PC-9 (cell line): ENCODE measurements at places on chromosomes 5 and 9.

- DNase-seq, result peak; percentile 25
These were observed 203.4 kb downstream of the MCTP1 start for GRCh38 chr5:95081500-95081960.

DNA sequence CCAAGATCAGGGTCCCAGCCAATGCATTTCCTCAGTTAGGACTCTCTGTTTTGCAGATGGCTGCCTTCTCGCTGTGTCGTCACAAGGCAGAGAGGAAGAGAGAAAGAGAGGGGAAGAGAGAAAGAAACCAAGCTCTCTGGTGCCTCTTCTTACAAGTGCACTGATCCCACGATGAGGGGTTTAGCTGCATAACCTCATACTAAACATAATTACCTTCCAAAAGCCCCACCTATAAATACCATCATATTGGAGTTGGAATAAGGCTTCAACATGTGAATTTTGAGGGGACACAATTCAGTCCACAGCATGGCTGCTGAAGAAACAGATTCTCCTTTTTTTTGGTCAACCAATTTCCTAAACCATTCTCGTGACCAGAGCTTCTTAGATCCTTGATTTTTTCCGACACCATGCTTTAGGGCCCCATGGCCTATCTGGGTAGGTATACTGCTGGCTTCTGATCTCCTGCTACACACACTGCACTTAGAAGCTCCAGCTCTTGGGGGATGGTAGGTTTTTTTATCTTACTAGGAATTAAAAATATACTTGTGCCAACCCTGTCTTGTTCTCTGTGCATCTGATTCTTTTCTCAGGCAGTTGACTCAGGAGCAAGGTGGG is 5.1 kb downstream of the CAMK4 start:
- DNase-seq, result no peak

GRCh38 chr9:124595743-124596142 is 88.5 kb upstream of the NR5A1 start:
- DNase-seq, result no peak

- DNase-seq, result no peak
These were observed 13.7 kb downstream of the IL31RA start for GRCh38 chr5:55864606-55865541.

GRCh38 chr5:36494841-36495601 is 111.4 kb upstream of the SLC1A3 start:
- DNase-seq, result no peak

- DNase-seq, result no peak
These were observed 138.1 kb upstream of the PCA3 start for GRCh38 chr9:76626141-76626540.

DNA sequence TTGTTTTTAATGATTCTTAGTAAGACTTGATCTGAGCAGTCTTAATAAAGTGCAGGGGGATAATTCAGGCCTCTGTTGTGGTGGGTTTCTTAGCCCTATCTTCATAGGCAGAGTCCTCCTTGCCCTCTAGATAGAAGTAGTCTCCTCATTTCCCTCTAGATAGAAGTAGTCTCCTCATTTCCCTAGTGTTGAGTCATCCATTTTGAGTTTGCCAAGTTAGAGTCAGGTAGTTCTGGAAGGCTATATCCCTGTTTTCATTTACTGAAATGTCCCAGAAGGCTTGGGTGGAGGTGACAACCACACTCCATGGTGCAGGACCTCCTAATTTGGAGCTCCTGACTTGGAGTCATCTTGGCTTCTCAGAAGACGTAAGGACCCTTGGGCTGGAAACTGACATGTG is 384.6 kb downstream of the MLLT3 start:
- DNase-seq, result no peak

DNA sequence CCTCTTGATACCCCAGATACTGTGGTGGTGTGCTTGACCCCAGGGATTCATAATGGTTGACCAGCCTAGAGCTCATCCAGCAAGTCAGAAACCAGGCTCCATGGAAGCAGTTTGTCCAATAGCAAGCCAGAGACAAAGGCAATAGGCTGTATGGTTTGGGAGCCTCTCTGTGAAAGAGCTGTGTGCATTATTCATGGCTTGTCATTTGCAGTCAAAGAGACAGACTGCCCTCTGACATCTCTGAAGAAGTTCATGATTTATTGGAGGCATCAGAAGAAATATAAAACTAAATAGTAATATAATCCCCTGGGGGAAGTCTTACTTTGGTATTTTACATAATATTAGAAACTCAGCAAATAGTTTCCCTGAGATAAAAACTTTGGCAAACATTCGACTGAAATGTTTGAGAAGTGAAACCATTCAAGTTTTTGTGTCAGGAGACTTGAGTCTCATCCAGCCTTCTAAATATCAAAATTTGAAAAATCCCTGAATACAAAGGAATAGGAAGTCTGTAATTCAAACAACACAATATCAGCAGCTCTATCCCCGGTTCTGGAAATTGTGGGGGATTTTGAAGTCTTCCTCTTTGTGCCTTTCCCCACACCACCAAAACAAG is 250.3 kb downstream of the ZSWIM6 start:
- no peak for DNase-seq

DNA sequence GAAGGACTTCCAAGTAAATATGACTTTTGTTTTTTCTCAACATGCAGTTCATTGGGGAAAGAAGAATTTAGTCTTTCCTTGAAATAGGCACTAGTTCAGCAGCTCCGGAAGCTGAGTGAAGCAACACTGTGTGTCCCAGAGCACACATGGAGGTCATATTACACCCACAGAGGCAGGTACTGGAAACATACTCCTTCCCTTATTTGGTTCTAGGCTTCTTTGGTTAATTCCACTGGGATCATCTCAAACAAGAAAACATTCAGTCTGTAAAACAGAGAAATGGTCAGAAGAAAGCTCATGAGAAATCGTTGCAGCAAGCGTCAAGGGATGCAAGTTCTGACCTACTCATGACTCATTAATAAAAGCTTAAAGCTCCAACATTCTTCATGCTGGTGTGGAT is 175.1 kb upstream of the PCSK5 start:
- no peak for DNase-seq

DNA sequence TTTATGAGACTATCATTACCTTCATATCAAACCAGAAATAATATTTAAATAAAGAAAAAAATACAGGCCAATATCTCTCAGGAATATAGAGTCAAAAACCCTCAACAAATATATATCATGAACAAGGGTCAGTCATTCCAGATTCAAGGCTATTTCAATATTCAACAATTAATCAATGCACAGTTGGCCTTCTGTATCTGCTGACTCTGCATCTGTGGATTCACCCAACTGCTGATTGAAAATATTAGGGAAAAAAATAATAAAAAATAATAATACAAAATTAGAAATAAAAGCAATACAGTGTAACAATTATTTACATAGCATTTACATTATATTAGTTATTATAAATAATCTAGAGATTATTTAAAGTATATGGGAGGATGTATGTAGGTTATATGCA is 1114.0 kb downstream of the CDH12 start:
- no peak for DNase-seq

- no peak for DNase-seq
These were observed 95.2 kb downstream of the ALDH1A1 start for GRCh38 chr9:72857624-72857996.

DNA sequence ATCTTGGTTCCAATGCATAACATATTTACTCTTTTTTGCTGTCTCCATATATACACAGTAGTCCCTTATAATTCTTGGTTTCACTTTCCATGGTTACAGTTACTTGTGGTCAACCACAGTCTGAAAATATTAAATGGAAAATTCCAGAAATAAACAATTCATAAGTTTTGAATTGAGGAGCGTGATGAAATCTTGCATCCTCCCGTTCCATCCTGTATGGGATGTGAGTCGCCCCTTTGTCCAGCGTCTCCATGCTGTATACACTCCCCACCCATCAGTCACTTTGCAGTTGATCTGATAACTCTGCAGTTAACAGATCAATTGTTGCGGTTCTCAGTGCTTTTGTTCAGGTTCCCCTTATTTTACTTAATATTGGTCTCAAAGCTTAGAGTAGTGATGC is 11.5 kb upstream of the FAF2 start:
- peak; percentile 57 for DNase-seq

DNA sequence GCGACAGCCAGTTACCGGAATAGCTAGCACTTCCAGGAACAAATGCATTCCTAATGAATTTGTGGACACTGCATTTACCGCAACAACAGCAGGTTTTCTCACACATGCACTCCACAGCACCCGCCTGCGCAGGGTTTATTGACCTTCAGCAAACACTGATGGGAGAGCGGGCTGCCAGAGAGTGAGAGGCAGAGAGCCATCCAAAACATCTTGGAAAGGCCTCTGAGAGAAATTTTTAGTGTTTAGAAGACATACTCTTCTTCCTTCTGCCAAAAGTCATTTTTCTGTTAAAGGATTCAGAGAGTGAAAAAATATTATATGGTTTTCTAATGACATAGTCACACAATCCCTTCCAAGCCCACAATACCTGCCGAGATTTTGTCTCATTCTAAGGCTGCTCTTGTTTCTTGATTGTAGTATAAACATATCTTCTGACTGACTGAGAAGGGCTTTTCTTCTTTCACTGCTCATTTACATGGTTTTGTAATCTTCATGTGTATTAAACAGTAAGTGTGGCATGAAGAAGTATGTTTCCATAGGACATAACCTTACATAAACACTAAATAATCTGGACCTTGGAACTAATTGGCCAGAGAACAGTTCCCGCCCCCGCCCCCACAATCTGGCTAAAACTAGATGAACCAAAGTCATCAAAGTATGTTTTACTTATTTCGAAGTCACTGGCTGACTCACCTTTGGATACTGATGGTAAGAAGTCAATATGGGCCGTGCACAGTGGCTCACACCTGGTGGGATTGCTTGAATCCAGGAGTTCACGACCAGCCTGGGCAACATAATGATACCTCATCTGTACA is 432.5 kb upstream of the MEF2C start:
- DNase-seq, result no peak

- DNase-seq, result no peak
These were observed 545 bp downstream of the HMGCS1 start for GRCh38 chr5:43312699-43313034.

- peak; percentile 74 for DNase-seq
These were observed 63.7 kb upstream of the PPP2CA start for GRCh38 chr5:134289509-134290113.

- DNase-seq, result no peak
These were observed 369.6 kb upstream of the SEMA6A start for GRCh38 chr5:116944183-116944582.

- DNase-seq, result no peak
These were observed 345.9 kb upstream of the CD180 start for GRCh38 chr5:67542479-67542878.

DNA sequence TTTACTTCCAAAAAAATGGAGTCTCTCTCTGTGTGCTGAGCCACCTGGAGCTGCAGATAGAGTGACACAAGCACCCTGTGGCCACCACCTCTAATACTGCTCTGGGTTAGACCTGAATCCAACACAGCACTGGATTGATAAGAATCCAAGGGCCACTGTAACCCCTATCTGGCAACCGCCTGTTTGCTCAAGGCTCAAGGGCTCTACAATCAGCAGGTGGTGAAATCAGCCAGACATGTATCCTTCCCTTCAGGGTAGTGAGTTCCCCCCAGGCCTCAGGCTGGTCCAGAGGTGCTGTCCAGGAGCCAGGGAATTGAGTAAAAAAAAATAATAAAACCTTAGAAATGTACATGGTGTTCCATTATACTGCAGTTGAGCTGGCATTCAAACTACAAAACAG is 509.0 kb downstream of the KIF4B start:
- DNase-seq, result no peak

DNA sequence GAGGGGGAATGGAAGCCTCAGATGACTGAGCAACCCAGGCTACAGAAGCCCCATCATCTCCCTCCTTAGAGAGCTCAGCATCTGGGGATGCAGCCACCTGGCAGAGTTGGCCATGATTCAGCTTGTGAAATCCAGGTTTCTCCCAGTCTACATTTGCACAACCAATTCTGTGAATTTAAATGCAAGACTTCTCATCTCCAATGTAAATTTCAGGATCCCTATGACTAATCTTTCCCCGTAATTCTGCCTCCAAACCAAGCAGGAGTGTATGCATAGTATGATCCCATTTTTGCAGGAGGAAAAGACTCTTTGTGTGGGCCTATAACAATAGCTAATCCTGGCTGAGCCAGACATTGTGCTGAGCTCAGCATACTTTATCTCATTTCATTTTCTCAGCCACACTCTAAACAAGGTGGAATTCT is 59.6 kb upstream of the IL17B start:
- DNase-seq, result no peak

DNA sequence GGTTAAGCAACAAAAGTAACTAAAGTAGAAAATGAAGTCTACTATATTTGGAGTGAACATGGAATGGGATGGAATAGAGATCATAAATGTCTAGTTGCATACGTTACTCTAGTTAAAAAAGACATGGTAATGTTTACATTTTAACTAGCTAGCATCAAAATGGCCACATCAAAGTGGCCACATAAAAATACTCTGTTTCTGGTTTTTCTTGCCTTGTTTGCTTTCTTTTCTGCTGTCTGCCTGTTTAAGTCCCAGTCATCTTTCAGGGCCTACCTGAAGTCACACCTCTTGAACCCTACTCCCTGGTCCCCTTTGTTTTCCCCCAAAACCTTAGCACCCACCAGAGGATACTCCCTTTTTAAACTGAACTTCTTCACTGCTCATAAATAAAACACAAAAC is 6.4 kb upstream of the KIF2A start:
- DNase-seq, result no peak

DNA sequence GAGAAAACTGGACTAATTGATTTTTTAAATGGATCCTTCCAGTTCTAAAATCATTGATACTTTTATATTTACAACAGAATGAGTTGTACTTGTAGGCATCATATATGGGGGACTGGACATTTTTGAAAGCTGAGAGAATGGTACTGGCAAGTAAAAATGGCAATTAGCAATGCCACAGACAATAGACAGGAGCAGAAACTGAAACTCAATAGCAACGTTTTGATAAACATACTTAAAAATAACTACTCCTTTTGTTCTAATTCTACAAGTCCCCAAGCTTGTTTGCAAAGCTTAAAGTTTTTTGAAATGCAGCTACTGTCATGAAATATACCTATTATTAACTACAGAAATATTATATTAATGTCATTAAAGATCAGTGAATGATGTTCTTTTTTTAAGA is 52.8 kb upstream of the FBXL7 start:
- DNase-seq, result no peak

- DNase-seq, result no peak
These were observed 42.0 kb downstream of the HMCN2 start for GRCh38 chr9:130307667-130307943.

- DNase-seq, result no peak
These were observed 1854.6 kb upstream of the WWC1 start for GRCh38 chr5:166436872-166437271.

GRCh38 chr5:77209495-77210090 is 887 bp upstream of the PDE8B start:
- DNase-seq, result no peak

DNA sequence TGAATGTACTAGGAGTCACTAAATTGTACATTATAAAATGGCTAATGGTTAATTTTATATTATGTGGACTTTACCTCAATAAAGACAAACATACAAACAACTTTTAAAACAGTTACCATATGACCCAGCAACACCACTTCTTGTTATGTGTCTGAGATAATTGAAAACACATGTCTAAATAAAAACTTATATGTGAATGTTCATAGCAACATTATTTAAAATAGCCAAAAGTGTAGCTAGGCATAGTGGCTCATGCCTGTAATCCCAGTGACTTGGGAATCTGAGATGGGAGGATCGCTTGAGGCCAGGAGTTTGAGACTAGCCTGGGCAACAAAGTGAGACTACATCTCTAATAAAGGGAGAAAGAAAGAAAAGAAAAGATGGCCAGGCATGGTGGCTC is 22.9 kb downstream of the SLC35A4 start:
- DNase-seq, result no peak
